Esophagus squamous epithelium (tissue), 5 donors: ENCODE measurements at places on chromosomes 5 and 9.

DNA sequence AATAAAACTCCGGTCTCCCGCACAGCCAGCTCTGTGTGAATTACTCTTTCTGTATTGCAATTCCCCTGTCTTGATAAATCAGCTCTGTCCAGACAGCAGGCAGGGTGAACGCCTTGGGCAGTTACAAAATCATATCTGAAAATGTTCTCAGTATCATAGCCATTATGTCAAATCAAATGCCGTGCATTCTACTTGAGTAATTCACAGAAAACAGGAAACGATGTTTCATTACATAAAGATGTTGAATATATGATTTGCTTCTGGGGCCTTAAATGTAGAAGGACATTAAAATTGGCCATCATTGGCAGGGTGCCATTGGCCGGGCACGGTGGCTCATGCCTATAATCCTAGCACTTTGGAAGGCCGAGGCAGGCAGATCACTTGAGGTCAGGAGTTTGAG lies 8.5 kb downstream of the POLR3G start:
- DNase-seq, result no peak

- DNase-seq, result no peak
Measured at GRCh38 chr5:88672644-88673252, 210.2 kb downstream of the MEF2C start.

- no peak for DNase-seq
Measured at GRCh38 chr5:2748861-2749513, 2.5 kb downstream of the IRX2 start.

DNA sequence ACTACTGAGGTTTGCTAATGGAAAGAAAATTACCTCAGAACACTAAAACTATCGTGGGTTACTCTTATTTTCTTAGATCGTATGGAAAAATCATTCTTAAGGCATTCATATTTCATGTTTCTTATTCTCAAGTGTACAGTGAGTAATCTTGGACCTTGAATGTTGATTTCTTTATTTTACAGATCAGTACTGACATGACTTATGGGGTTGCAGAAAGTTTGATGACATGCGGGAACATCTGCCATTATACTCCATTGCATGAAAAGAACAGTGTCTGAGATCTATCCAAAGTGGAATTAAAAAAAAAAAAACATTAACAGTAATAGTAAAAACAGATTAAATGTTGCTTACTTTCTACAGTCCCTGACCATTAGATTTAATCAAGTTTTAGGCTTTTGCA lies 1290.2 kb upstream of the WWC1 start:
- no peak for DNase-seq
